Endothelial cell (in vitro differentiated cells): ENCODE measurements at places on chromosomes 6 and 20. TPM values are rescaled to one million over a fixed set of nuclear protein-coding genes. Genes with fewer than 3 reads are reported as not detected.
A peak's percentile ranks its signal among the peaks of the same experiment; 100 is the strongest.

DNA sequence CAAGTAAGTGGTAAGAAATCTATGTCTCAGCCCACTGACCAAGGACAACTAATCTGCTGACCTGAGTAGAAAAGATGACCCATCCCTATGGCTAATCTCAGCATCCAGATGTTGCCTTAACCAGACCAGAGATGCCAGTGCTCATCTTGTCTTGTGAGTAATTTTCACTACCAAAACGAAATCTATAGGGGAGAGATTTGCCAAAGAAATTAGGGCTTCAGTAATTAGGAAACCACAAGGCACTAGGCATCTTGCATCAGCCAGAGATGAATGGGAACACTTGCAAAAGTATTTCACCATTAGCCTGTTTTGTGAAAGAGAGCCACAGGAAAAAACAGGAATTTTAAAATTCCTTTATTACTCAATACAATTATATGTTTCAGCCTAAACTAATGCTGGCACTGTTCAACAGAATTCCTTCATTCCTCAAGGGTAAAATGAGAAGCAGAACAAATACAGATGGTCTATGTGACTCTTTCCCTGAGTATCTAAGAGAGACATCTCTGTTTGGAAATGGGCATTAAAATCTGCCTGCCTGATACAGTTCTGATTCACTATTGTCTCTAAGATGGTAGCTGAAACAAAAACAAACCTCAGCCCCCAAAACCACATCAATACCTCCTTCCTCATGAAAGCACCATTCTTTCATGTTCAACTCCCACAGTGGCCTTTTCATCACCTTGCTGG lies 87.8 kb downstream of the GMDS start:
- H3K4me3 ChIP-seq = no peak overlapping the region
- no peaks in the 10 kb centered on the region for H3K36me3 ChIP-seq
- H3K27ac ChIP-seq = no peak overlapping the region
- H3K27me3 ChIP-seq = no peaks in the 10 kb centered on the region
- H3K4me1 ChIP-seq = peaks cover 24% of the 10 kb centered on the region

DNA sequence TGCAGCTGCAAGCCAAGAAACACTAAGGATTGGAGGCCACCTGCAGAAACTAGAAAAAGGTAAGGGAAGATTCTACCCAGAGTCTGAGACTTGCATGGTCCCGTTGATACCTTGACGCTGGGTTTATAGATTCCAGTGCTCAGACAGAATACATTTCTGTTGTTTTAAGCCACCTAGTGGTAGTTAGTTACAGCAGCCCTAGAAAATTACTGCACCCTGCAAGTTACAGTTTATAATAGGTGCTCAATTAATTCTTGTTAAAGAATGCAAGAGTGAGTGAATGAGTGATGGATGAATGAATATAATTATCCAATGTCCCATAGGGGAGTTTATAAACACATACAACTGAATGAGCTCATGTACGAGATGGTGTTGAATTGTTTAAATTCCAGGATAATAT lies 453.1 kb upstream of the SLC35B3 start:
- no peaks in the 10 kb centered on the region for H3K27me3 ChIP-seq
- DNase-seq = no peak
- no peak overlapping the region for H3K4me3 ChIP-seq
- H3K36me3 ChIP-seq = no peaks in the 10 kb centered on the region
- H3K4me1 ChIP-seq = no peaks in the 10 kb centered on the region

- peaks cover 12% of the 10 kb centered on the region for H3K36me3 ChIP-seq
- no peak overlapping the region for H3K4me3 ChIP-seq
- no peak for DNase-seq
- H3K4me1 ChIP-seq = no peaks in the 10 kb centered on the region
Measured at GRCh38 chr6:108009894-108010293, 51.9 kb upstream of the SEC63 start.

SLC12A5 gene
- total RNA-seq = 8.8 TPM

DNA sequence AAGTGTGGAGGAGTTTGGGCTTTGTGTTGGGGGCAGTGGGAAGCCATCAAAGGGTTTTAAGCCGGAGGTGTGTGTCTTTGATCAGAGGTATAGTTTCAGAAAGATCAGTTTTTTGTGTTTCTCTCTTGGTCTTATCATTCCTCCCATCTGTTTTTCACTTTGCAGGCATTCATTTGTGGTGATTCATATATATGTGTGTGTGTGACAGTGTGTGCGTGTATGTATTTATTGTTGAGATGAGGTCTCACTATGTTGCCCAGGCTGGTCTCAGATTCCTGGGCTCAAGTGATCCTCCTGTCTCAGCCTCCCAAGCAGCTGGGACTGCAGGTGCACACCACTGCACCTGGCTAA lies 11.1 kb upstream of the SERINC3 start:
- H3K36me3 ChIP-seq = no peaks in the 10 kb centered on the region
- no peak overlapping the region for H3K27ac ChIP-seq
- no peak for DNase-seq

DNA sequence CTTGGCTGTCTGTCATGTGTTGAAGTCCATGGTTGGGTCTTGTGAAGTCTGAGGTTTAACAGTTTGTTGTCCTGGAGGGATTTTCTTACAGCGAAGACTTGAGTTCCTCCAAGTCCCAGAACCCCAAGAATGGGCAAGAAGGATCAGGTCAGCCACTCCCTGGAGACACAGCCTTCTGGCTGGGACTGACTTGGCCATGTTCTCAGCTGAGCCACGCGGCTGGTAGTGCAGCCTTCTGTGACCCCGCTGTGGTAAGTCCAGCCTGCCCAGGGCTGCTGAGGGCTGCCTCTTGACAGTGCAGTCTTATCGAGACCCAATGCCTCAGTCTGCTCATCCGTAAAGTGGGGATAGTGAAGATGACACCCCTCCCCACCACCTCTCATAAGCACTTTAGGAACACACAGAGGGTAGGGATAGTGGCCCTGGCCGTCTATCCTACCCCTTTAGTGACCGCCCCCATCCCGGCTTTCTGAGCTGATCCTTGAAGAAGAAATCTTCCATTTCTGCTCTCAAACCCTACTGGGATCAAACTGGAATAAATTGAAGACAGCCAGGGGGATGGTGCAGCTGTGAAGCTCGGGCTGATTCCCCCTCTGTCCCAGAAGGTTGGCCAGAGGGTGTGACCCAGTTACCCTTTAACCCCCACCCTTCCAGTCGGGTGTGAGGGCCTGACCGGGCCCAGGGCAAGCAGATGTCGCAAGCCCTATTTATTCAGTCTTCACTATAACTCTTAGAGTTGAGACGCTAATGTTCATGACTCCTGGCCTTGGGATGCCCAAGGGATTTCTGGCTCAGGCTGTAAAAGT lies 43.5 kb downstream of the SIRPA start:
- H3K36me3 ChIP-seq = peaks cover 28% of the 10 kb centered on the region
- peaks cover 14% of the 10 kb centered on the region for H3K4me1 ChIP-seq
- H3K4me3 ChIP-seq = peak overlapping the region; percentile 8
- no peak for DNase-seq

B3GAT2 gene
- 0.08 TPM for total RNA-seq

- DNase-seq = no peak
- H3K27ac ChIP-seq = no peak overlapping the region
- H3K4me3 ChIP-seq = no peak overlapping the region
- H3K4me1 ChIP-seq = peaks cover 7% of the 10 kb centered on the region
Measured at GRCh38 chr20:2130683-2131082, 29.1 kb downstream of the STK35 start.

GRCh38 chr20:10565922-10566897 lies 107.6 kb downstream of the JAG1 start:
- peak overlapping the region; percentile 37 for H3K27ac ChIP-seq
- no peak overlapping the region for H3K4me3 ChIP-seq
- H3K4me1 ChIP-seq = peaks cover 10% of the 10 kb centered on the region
- H3K27me3 ChIP-seq = peaks cover 3% of the 10 kb centered on the region
- peaks cover 6% of the 10 kb centered on the region for H3K36me3 ChIP-seq

GRCh38 chr20:24672886-24673677 lies 203.7 kb downstream of the SYNDIG1 start:
- H3K4me3 ChIP-seq = no peak overlapping the region
- no peaks in the 10 kb centered on the region for H3K36me3 ChIP-seq
- no peak for DNase-seq
- peaks cover 13% of the 10 kb centered on the region for H3K27me3 ChIP-seq

- H3K27me3 ChIP-seq = no peaks in the 10 kb centered on the region
- H3K4me3 ChIP-seq = no peak overlapping the region
- DNase-seq = no peak
- H3K27ac ChIP-seq = no peak overlapping the region
- no peaks in the 10 kb centered on the region for H3K36me3 ChIP-seq
Measured at GRCh38 chr20:49803418-49803817, 9.2 kb upstream of the SLC9A8 start.

MYLK2 gene
- total RNA-seq = 1.7 TPM

CALHM4 gene
- total RNA-seq = not detected

GRCh38 chr6:161010418-161010817 lies 18.8 kb downstream of the MAP3K4 start:
- H3K4me1 ChIP-seq = peaks cover 8% of the 10 kb centered on the region
- DNase-seq = no peak
- H3K4me3 ChIP-seq = no peak overlapping the region
- no peak overlapping the region for H3K27ac ChIP-seq
- peaks cover 2% of the 10 kb centered on the region for H3K36me3 ChIP-seq
- H3K27me3 ChIP-seq = peaks cover 1% of the 10 kb centered on the region

KCNK16 gene
- not detected for total RNA-seq

GRCh38 chr6:40754461-40755045 lies 167.4 kb upstream of the LRFN2 start:
- H3K27me3 ChIP-seq = peaks cover 5% of the 10 kb centered on the region
- peaks cover 8% of the 10 kb centered on the region for H3K4me1 ChIP-seq
- DNase-seq = no peak
- H3K27ac ChIP-seq = no peak overlapping the region
- no peak overlapping the region for H3K4me3 ChIP-seq
- peaks cover 4% of the 10 kb centered on the region for H3K36me3 ChIP-seq

GRCh38 chr6:26021001-26021349 lies 58.4 kb downstream of the TRIM38 start:
- peak overlapping the region; percentile 99 for H3K4me3 ChIP-seq
- H3K27me3 ChIP-seq = peaks cover 10% of the 10 kb centered on the region
- peaks cover 4% of the 10 kb centered on the region for H3K36me3 ChIP-seq
- DNase-seq = peak; percentile 61
- peaks cover 14% of the 10 kb centered on the region for H3K4me1 ChIP-seq

GPR31 gene
- not detected for total RNA-seq
